ENCODE measurements at places on chromosomes 1 and 21. TPM values are rescaled to one million over a fixed set of nuclear protein-coding genes. Genes with fewer than 3 reads are reported as not detected.

GPATCH3 gene
- 10.3 TPM for total RNA-seq

- DNase-seq = peak; percentile 22
These were observed 5.7 kb upstream of the CPLANE2 start for GRCh38 chr1:16242556-16243214.

DNA sequence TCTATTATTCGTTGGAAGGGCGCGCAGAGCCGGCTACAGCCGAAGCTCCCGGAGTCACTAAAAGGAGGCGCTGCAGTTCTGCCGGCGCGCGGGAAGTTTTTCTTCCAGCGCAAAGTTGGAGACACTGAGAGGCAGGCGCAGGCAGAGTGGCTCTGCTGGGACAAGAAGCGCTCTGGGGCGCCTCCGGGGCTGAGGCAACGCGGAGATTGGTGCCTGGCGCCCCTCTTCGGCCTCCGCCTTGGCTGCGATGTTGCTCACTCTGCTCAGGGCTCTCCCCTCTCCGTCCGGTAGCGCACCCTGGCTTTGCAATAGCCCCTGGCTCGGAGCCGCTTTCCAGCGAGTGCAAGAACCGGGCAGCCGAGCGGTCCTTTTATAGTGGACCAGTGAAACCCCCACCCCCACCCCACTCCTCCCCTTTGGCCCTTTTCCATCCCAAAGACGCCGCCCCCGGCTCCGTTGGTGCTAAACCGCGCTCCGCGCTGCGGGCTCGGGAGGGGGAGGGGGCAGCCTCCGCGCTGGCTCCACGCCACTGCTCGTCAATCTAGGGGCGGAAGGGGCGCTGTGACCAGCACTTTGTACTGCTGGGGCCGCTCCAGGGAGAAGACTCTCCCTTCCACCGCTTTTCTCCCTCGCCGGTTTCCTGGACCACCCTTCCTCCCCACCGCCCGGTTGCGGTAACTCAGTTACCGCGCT is at the start of gene ADAMTS1:
Gene ADAMTS1, minus strand, starts transcription at position 344 of the 693 bp plus-strand sequence. CDS start 455 bp downstream, outside the sequence.
- peak; percentile 93 for DNase-seq

- no peak for DNase-seq
These were observed 29.7 kb upstream of the TNFRSF1B start for GRCh38 chr1:12136916-12137610.

CAP1 gene
- total RNA-seq = 390 TPM
